ENCODE measurements at places on chromosomes 16 and 17.

DNA sequence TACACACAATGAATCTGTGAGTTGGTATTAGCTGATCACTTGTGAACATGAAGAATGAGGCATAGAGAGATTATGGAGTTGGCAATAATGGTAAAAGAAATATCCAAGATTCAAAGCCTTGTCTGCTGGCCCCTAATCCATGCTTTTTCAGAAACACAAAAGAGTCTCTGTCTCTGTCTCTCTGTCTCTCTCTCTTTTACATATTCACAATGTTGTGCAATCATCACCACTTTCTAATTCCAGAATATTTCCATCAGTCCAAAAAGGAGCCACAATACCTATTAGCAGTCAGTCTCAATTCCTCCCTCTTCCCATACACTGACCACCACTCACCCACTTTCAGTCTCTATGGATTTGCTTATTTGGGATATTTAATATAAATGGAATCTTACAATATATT lies 370.1 kb upstream of the CDH8 start:
- no peak for DNase-seq

DNA sequence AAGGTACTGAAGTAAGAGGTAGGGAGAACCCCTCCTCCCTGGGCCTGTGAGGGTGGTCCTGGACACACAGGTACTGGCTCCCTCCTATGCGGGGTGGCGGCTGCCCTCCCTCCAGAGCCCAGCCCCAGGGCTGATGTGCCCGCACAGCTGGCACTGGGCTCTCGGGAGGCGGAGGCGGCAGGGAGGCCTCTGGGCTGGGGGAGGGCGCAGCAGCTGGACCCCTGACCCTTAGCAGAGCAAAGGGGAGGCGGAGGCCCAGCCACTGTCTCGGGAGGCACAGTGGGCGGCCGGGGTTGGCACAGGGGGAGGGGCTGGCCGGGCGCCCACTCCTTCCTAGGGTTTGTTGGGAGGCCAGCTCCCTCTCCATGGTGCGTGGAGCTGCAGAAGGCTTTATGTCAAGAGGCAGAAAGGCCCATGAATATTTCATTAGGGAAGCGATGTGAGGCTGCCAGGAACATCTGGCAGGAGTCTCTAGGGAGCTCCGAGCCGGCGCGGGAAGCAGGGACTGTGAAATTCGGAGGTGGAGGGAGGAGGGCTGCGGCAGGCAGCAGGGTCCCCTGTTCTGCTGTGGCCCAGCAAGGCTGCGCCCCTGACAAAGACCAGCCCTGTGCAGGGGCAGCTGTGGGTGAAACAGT lies 44.1 kb upstream of the ACSF3 start:
- DNase-seq: no peak

GRCh38 chr16:50821586-50821985 lies 79.7 kb downstream of the CYLD start:
- no peak for DNase-seq

GRCh38 chr16:81315271-81316175 lies 761 bp downstream of the GAN start:
- DNase-seq: peak; percentile 20

DNA sequence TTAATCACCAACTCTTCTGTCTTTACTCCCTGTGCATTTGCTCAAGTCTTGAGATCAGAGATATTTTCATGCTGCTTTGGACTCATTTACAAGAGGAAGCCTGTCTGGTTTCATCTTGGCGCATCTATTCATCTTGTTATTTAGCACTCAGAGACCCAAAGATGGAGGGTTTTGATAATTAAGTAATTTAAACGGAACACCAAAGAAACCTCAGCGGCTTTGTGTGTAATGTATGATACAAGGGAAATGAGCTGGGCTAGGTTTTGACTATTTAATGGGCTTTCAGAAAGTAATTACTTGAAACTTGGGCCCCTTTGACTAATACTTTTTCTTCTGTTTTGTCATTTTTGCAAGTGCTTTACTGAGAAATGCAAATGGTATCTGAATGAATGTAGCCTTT lies 66.2 kb upstream of the CACNG3 start:
- no peak for DNase-seq

DNA sequence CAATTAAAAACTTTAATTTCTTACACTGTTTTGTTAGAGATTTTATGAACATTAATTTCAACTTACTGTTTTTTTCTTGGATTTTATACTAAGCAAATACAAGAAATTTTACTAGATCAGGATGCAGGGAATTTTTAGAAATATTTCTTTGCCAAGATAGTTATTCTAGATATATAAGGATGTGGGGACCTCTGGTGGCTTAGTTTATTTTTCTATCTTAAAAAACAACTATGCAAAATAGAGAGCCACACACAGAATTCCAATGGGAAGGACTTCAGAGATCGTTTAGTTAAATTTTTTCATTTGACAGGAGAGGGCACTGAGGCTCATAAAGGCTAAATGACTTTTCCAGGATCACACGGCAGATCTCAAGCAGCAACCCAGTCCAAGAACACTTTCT lies 23.0 kb upstream of the CAPNS2 start:
- no peak for DNase-seq

- DNase-seq: no peak
Measured at GRCh38 chr17:66526827-66527226, 224.4 kb downstream of the PRKCA start.

- DNase-seq: no peak
Measured at GRCh38 chr16:89485701-89486246, 4.6 kb downstream of the ANKRD11 start.

DNA sequence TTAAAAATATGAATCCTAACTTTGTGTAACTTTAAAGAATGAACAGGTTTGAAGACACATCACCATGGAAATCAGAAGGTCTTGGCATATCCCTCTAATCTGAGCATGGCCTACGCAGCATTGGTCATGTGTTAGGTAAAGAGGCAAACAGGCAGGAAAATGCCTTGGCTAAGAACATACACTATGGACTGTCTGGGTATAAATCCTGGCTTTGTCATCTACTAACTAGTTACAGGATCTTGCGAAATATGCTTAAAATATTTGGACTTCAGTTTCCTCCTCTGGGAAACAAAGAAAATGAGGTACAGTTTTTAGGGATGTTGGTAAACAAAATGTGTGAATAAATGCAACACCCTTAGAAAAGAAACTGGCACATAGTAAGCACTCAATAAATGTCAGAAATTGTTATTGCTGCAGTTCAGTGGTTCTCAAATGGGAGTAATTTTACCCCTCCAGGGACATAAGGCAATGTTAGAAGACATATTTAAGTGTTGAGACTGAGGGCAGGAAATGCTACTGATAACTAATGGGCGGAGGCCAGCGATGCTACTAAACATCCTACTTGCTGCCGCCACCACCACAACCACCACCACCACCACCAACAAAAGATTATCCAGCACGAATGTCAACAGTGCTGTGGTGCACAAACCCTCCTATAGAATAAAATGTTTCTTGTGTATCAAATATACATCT lies 770.8 kb upstream of the SOX9 start:
- no peak for DNase-seq

GRCh38 chr16:73408311-73408710 lies 360.4 kb upstream of the ZFHX3 start:
- no peak for DNase-seq

DNA sequence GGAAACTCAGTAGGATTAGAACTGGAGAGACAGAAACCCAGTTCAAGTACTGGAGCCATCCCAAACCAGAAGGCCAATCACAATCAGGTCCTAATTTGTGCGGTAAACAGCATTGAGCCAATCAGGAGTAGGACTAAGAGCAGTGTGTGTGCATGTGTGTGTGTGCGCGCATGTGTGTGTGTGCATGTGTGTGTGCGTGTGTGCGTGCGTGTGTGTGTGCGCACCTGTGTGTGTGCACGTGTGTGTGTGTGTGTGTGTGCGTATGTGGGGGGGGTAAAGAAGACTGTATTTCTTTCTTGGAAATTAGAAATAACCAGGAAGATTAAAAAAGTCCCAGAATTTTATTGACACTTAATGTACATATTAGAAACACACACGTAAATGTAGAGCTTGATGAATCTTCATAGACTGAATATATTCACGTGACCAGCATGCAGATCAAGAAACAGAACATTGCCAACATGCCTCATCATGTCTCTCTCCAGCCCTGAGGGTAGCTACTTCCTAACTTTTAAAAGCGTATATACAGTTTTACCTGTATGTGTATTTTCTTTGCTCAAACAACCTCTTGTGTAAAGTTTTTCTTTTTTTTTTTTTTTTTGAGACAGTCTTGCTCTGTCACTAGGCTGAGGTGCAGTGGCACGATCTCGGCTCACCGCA lies 919 bp upstream of the DHRS7C start:
- DNase-seq: no peak

DNA sequence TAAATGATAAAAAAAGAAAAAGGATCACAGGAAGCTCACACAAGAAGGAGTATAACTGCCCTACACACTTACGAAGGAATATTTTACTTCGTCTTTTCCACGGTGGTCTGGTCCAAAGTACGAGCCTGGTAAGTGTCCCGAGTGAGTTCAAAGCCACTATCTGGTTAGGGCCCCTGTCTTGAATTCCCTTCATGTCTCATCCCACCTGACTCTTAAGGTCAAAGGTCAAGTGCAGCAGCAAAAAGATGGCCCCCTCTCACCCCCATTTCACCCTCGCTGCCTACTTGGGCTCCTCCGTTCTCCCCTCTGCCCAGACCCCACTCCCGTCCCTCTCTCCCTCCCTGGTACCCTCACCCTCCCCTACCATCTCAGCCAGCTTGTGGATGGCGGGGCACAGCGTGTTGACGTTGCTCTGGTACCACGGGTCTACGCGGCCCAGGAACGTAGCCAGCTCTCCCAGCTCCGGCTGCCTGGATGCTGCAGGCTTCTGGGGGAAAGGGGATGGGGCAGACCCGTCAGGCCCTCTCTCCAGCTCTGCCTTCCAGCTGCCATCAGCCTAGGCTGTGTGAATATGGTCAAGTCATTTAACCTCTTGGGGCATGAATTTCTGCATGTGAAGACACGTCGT lies 27.8 kb upstream of the MFSD6L start:
- no peak for DNase-seq

- DNase-seq: no peak
Measured at GRCh38 chr17:73718362-73718761, 74.1 kb upstream of the SDK2 start.

GRCh38 chr16:11610580-11610979 lies 23.9 kb upstream of the LITAF start:
- DNase-seq: no peak

DNA sequence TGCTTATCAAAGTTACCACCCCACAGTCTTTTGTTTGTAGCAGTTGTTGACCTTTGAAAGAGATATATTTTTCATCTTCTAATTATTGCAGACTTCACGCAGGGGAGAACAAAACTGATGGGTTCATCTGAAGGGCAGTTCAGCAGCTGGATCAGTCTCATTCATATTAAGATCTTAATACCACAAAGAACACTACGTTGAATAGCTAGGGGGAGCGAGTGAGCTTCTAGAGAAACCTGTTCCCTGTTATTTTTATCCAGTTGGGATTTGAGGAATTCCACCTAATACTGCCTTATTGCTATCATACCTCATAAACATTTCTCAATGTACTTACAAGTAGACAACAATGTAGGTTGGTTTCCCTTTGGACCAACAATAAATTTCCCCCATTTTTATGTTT lies 306.1 kb upstream of the KIF2B start:
- DNase-seq: no peak

- no peak for DNase-seq
Measured at GRCh38 chr17:39845052-39845846, 18.9 kb downstream of the IKZF3 start.

DNA sequence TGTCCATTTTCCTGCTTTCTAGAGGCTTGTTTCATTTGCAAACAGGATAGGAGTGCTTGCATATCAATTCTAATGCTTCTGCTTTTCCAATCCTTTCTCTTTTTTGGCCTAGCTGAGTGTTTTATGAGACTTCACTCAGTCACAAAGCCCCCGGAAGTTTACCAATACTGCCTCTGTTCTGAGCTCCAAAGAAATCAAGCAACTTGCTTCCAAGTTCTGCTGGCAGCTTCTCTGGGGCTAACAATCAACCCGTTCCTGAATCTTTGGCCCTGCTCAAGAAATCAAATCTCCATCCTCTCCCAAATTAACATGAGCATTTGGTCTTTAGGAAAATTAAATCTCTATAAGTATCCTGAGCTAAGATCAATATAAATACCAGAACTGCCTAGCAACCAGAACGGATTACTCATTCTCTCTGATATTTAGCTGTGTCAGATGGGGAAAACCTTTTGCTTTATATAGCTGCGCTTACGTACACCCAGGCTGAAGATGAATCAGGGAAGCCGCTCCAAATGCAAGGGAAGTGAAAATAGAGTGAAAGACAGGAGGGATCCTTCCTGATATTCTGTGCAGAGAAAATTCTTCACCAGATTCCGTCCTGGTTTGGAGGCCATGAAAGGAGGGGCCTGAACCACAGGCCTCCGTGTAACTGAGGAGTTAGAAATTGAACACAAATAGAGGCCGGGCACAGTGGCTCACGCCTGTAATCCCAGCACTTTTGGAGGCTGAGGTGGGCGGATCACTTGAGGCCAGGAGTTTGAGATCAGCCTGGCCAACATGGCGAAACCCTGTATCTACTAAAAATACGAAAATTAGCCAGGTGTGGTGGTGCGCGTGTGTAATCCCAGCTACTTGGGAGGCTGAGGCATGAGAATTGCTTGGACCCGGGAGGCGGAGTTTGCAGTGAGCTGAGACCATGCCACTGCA lies 23.3 kb upstream of the GRB2 start:
- no peak for DNase-seq

DNA sequence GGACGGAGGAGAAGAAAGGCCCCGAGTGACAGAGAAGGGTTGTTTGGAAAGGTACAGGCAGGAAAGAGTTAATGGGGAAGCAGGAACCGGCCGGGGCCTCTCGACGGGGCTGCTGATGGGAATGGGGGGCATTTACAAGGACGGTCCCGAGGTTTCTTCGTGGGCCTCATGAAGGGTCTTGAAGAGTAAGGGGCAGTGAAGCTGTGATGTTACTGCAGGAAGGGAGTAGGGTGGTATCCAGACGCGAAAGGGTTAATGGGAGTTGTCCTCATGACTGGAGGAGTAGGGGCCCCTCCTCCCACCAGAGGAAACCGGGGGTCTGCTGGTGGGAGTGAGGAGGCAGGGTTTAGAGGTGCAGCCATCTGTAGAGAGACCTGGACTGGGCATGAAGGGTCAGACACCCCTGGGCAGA lies 481 bp downstream of the PDK2 start:
- no peak for DNase-seq

GRCh38 chr17:549177-550040 lies 165.2 kb downstream of the VPS53 start:
- no peak for DNase-seq

DNA sequence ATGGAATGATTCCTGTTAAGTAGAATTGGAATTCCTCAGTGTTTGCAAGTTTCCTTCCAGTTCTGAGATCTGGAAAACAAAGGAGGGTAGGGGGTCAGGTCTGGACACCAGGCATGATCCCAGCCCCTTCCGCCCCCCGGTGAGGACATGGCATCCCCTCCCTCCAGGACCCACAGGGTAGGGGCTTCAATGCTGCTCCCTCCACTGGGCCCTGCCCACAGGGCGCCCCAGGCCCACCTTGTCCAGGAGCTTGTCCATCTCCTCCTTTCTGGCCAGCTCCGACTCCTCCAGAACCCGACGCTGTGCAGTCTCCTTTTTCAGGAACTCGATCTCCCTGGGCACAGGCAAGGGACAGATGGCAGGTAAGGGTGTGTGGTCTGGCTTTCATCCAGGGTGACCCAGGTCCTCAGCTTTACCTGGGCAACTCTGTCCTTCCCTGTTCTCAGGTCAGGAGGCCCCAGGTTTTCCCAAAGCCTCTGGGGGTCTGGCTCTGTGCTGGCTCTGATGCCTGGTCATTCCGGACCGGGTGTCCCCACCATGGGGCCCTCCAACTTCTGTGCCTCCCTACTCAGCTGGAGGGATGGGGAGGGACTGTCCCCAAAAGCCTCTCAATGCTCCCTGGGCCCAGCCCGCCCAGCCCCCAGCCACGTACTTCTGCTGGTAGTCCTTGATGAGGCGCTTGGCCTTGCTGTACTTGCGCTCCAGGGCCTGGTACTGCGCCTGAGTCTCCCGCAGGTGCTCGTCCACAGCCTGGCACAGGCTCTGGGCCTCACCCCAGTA lies 5.5 kb upstream of the SAMD14 start:
- DNase-seq: no peak

All from effector CD4-positive, alpha-beta T cell (primary cell).